ENCODE measurements at places on chromosomes 2 and 18. TPM values are rescaled to one million over a fixed set of nuclear protein-coding genes. Genes with fewer than 3 reads are reported as not detected.
A peak's percentile ranks its signal among the peaks of the same experiment; 100 is the strongest.

DNA sequence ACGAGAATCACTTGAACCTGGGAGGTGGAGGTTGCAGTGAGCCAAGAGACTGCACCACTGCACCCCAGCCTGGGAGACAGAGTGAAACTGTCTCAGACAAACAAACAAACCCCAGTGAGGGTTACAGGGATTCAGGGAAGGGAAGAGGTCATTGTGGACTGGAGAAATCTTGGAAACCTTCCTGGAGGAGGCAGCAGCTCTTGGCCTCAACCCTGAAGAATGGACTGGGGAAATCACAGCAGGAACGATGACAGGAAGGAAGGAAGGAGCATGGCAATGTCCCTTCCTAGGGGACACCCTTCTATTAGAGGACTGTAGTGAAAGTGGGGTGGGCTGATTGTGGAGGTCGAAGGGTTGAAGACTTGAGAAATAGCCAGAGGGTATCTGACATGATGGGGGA lies 72.5 kb downstream of the DNMT3A start:
- no peak for DNase-seq

The ELMOD3 gene
- total RNA-seq, result 7.8 TPM

The SP110 gene
- 5.1 TPM for total RNA-seq

- no peak for DNase-seq
Measured at GRCh38 chr18:21452276-21452780, 148.2 kb downstream of the ESCO1 start.

GRCh38 chr2:144198116-144198515 lies 321.8 kb downstream of the ZEB2 start:
- no peak for DNase-seq

DNA sequence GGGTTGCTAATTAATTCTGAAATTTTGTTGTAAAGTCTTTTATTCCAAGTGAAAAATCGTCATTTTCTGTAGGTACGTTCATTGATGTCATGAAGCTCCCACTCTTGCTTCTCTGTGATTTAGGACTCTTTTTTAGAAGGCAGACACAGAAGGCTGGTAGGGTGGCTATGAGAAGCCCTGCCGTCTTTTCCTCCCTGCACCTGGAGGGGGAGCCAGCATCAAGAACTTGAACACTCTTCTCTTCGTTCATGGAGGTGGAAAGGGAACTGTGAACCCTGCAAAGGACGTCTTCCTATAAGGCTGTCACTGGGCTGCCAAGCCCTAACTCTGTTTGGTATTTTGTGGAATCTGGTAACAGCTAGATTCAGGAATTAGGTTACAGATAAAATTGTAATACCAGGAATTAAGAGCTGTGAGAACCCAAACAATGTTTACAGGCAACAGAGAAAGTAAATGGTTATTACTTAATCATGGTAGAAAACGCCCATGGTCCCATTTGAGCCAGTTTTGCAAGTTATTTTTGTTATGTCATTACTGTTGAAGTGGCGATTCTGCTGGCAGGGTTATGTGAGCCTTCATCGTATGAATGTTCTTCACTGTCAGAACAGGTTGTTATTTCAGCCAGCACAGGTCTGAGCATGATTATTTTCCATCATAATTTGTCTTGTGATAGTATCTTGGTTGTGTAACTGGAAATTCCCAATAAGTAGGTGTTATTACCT lies 112.2 kb downstream of the OSBPL6 start:
- peak; percentile 33 for DNase-seq

The REG3G gene
- total RNA-seq, result 0.22 TPM

The CNDP1 gene
- not detected for total RNA-seq

- DNase-seq, result no peak
Measured at GRCh38 chr2:236867441-236868260, 218.0 kb upstream of the COPS8 start.

DNA sequence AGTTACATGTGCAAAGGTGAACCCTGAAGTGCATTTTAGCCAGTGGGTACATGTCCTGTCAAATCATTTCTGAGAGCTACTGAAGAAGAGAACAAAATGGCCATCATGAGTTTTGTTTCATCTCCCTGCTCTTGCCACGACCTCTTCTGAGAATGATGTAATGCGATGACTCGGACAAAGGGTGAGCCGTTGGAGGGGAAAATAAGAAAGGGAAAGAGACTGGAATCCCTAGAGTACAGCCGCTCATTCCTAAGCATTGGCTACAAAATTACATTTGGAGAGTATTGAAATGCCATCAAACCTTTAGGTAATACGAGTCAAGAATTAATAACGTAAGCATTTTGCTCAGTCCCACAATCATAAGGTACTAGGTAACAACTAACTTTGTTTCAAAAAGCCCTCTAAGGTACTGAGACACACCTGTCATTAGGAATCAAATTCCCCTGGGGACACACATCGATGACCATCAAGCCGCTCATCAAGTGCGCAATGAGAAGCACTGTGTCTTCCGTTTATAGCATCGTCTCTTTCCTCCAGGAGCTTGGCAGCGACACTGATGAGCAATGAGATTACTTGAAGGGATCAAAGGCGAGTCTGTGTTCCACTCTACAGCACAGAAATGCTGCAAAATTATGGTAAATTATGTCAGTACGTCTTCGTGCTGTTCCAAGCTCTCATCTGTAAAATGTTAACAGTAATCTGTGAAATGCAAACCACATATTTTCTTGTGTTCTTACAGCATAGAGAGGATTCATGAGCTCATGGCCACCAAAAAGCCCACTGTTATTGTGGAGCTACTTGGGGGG lies 97.3 kb upstream of the PIEZO2 start:
- no peak for DNase-seq

GRCh38 chr2:27263287-27264252 lies 723 bp upstream of the SLC30A3 start:
- no peak for DNase-seq

GRCh38 chr2:33133454-33133952 lies 186.8 kb downstream of the LTBP1 start:
- no peak for DNase-seq

The WNT6 gene
- total RNA-seq, result not detected

DNA sequence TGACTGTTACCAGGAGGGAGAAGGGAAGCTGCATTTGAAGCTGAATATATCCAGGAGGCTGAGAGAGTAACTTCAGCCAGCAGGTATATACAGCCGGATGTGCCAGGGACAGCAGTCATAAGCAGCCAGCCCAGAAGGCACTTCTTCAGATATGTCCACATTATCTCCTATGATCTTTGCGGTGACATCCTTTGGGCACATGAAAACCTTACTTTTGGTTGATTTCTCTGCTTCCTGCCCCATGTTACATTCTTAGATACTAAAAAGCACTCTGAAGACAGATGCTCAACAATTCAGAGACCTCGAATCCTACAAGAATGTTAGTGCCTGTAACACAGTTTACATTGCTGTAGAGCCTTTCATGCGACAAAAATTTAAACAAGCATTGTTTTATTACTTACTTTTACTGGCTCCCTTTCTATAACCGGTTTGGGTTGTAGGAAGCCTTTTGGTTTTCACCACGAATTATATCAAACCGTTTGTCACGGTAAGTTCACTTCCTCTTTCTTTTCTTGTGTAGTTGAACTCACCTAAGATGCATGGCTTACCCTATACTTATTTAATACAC lies 50.3 kb upstream of the TLK1 start:
- DNase-seq, result no peak

- peak; percentile 85 for DNase-seq
Measured at GRCh38 chr18:37299471-37300304, 265.9 kb downstream of the CELF4 start.

DNA sequence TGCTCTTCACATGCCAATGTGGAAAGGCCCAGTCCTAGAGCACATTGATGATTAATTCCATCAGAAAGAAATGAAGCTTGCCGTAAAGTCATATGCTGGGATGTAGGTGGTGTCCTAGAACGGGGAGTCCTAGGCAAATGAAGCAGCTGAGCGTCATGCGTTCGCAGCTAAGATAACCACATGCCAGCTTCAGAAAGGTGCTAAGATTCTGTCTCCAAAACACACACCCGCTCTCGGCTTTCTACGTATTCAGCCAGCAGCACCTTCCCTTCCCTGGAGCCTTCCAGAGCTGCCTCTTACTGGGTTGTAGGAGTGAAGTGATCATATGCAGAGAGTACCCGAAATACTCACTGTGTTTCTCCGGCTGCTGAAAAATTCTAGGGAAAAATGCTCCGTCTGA lies 421.6 kb upstream of the ID2 start:
- no peak for DNase-seq

The TUBA3E gene
- total RNA-seq, result not detected

DNA sequence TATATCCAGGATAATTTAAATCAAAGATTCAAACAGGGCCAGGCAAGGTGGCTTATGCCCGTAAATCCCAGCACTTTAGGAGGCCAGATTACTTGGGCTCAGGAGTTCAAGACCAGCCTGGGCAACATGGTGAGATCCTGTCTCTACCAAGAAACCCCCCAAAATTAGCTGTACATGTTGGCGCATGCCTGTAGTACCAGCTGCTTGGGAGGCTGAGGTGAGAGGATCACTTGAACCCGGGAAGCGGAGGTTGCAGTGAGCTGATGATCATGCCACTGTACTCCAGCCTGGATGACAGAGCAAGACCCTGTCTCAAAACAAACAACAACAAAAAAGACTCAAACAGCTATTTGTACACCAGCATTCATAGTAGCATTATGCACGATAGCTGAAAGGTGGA lies 9.2 kb downstream of the RAB10 start:
- DNase-seq, result no peak

DNA sequence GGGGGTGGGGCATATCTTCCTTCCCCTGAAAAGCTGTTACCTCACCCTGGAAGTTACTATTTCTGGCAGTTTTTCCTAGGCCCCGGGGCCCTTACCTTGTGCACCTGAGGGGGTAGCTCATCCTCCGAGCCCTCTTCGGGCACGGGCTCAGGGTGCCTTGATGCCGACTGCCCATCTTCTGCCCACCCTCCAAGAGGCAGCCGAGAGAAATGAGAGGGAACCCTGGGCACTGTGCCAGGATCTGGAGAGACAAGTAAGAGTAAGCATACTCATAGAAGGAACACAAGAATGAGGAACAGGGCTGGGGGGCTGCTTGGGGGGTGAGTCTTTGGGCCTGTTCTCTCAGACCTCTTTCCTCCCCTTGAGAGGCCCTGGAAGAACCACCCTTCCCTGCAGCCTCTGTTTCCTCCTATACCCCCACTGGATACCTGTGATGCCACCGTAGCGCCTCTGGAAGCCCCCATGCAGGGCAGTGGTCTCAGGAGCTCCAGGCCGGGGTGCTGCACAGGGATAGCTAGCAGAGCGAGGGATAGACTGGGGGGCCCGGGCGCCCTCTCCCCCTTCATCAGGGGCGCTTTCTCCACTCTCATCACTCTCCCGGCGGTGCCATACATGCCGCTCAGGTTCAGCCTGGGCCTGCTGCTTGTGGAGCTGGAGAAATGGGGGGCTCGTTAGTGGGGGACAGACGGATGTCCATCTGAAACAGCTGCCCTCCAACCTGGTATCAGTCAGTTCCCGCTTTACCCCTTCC lies 2.1 kb upstream of the ABCB6 start:
- no peak for DNase-seq

DNA sequence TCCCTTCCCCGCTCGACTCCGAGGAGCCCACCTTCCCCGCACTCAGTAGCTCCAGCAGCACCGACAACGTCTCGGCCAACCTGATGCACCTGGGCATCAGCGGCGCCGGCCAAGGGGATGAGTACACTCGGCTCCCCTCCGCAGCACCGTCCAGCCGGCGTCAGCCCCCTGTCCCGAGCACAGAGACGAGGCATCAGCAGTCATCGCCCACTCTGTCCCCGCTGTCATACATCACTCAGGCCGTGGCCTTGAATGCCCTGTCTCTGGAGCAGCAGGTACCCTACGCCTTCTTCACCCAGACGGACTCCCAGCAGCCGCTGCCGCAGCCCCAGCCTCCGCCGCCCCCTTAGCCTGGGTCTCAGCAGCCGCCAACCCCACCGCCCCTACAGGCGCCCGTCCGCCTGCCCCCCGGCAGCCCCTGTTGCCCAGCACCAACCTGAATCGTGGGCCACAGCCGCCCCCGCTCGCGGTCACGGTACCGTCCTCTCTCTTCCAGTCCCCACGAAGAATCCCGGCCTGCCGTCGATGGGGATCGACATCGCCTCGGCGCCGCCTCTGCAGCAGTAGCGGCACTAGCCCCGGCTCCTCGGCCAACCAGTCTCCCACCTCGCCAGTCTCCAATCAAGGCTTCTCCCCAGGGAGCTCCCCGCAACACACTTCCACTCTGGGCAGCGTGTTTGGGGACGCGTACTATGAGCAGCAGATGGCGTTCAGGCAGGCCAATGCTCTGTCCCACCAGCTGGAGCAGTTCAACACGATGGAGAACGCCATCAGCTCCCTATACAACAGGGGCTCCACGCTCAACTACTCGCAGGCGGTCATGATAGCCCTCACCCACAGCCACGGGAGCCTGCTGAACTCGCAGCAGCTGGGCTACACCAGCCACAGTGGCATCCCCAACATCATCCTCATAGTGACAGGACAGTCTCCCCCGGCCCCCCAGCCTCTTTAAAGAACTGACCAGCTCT lies 1195.9 kb upstream of the CHAC2 start:
- DNase-seq, result no peak

DNA sequence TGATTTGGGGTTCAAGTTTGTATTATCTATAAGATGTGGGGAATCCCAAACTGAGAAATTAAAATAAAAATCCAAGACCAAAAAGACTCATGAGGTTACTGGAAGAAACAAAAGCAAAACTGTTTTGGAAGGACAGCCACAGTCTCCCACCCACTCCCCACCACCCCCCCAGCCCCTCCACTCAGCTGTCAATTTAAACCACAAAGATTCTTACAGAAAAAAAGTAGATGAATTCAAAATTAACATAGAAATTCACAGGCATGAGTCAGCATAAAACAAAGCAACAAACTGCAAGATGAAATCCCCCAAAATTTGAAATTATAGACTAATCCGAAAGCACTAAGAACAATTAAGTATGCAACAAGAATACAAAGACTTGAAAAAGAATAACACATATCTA lies 12.1 kb downstream of the MAP4K3 start:
- DNase-seq, result no peak

- no peak for DNase-seq
Measured at GRCh38 chr2:8882094-8882493, 44.7 kb upstream of the KIDINS220 start.

DNA sequence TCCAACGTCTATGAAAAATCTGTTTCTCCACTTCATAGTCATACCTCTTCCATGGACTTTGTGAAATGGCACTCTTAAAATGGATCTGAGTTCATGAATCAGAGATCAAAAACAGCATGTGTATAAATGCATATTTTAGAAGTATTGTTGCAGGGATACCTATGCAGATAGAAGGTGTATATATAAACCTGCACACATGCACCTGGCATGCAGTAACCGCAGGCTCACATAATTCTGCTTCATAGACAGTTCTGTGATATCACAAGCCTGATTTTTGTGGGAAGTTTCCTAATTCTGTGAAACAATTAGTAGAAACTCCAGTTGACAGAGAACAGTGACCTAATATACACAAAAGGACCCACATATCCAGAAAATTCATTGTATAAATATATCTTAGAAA lies 421.7 kb downstream of the TGIF1 start:
- no peak for DNase-seq

DNA sequence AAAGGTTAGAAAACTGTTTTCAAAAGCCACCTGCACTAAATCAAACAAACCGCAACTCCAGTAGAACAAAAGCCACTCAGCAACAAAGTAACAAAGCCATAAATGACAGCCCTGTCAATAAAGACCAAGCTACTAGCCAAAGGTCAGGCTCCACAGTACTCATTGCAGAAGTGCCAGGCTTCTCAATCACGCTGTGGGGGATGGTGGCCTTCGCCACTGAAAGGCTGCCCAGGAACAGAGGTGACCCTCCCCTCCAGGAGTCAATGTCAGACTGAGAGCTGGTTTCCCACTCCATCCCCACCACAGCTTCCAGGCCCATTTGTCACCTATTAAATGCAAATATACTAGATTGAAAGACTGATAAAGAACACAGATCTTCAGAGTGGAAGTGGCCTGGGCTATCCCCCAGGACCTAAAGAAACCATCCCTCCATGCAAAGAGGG lies 5.9 kb downstream of the ATP8B1 start:
- no peak for DNase-seq
